ENCODE measurements at places on chromosomes 5 and 9.

DNA sequence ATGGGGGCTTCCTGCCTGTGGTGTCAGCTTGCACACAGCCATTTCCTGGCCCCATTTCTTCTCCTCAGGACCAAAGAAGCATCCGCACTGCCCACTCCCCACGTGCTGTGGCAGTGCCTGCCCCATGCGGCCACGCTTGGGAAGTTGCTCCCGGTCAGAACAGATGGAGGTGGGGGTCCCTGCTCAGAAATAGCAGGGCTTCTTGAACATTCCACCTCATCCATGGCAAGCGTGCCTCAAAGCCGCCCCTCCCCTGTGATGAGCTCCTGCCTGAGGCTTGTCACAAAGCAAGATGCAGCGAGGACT lies 238.2 kb downstream of the SYK start:
- DNase-seq, result no peak

DNA sequence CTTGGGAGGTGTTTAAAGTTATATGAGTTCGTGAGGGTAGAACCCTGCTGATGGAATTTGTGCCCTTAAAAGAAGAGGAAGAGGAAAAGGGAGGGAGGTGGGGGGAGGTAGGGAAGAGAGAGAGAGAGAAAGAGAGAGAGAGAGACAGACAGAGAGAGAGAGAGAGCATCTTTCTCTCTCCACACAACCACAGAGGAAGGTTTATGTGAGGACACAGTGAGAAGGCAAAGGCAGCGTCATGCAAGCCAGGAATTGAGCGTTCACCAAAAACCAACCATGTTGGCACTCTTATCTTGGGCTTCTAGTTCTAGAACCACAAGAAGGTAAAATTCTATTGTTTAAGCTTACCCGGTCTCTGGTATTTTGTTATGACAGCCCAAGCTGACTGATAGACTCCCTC lies 152.4 kb downstream of the SH3GL2 start:
- DNase-seq, result no peak

DNA sequence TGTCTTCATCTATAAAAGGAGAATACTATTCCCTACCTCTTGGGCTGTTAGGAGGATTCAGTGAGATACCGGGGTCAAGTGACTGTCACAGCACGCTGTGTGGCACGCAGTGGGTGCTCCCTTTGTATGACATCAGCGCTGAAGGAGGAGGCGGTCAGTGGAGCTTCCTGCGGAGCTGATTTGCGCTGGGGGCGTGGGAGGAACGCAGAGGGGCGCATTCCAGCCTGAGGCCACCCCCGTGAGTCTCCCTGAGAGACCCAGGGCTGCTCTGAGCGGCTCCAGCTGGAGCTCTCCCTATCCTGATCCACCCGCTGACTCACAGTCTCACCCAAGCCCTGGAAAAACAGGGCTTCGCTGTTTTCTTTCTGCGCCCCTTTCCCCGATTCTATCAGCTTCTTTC lies 24.3 kb upstream of the NEURL1B start:
- no peak for DNase-seq

GRCh38 chr9:23663536-23663935 lies 162.5 kb downstream of the ELAVL2 start:
- no peak for DNase-seq

GRCh38 chr5:122014236-122014935 lies 52.6 kb downstream of the SRFBP1 start:
- no peak for DNase-seq

DNA sequence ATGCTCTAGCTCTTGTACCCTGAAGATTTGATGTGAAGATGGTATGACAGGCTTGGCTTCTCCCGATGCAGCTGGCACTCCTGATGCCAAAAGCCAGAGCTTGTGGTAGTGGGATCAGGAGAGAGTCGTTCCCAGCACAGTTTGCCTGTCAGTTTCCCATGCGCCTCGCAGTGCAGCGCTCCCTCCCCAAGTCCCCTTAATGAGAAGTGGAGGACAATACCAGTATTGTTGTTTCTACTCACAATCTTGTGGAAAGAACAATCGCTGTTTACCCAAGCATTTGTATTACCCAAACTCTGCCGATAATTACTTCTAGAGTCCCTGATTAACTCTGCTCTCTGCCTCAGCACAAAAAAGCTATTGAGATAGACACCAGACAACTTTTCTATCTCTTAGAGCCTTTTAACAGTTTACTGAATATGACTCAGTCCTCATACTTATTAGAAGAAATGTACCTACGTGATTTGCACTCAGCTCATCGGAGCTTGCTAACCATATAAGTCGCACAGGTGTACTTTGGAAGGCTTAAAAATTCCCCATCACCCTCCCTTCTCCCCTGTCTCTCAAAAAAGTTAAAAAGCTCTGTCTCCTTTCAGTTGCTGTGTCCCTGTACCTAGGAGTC lies 283.2 kb upstream of the TMEM161B start:
- no peak for DNase-seq

GRCh38 chr5:32852535-32852934 lies 141.4 kb downstream of the NPR3 start:
- DNase-seq, result no peak
